ENCODE measurements at places on chromosomes 1 and 21.

DNA sequence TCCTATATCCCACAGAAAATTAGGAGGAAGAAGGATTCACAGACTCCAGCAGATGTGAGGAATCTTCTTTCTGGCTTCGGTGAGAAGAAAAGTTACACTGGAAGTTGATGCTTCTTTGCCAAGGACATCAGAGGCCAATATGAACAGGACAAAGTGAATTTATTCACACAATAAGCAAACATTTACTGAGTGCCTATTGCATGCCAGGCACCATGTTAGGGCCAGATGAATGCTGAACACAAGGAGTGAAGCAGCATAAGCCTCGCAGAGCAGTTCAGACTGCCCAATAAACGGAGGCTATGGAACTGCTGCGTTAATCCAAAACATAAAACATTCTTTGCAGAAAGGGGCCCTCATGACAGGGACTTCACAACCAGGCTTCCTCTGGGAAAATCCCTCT, 114.6 kb downstream of the LMX1A start:
- no peak for DNase-seq

GRCh38 chr1:26388791-26389445, 16.4 kb upstream of the ZNF683 start:
- no peak for DNase-seq

DNA sequence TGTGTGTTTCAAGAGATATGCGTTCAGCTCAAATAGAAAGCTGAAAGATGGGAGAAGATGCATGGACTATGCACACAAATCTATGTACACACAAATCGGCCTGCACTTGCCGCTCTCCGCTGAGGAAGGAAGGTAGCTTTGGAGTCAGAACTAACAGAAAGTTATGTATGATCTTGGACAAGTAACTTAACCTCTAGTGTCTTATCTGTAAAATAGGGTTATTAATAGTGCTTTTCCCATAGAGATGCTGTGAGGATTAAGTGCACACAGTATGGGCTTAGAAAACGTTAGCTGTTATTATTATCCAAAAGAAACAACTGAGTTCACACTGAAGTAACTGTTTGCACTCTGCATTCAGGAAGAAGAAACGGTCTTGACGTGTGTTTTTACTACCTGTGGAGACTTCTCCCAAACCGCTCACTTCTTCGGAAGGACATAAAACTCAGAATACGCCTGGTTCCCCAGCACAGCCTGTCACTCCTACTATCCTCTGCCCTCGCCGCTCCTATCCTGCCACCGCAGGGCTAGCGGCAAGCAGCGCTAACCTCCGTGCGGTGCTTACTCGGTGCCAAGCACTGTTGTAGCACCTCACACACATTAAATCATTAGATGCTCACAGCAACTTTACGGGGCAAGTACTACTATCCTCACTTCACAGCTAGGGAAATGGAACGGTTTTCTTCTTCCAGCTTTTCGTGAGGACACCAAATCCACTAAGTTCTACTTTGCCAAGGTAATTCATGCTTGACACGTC, 1.3 kb downstream of the TGFBR3 start:
- DNase-seq: no peak

GRCh38 chr1:18955131-18955440, 1.4 kb downstream of the IFFO2 start:
- DNase-seq: no peak

DNA sequence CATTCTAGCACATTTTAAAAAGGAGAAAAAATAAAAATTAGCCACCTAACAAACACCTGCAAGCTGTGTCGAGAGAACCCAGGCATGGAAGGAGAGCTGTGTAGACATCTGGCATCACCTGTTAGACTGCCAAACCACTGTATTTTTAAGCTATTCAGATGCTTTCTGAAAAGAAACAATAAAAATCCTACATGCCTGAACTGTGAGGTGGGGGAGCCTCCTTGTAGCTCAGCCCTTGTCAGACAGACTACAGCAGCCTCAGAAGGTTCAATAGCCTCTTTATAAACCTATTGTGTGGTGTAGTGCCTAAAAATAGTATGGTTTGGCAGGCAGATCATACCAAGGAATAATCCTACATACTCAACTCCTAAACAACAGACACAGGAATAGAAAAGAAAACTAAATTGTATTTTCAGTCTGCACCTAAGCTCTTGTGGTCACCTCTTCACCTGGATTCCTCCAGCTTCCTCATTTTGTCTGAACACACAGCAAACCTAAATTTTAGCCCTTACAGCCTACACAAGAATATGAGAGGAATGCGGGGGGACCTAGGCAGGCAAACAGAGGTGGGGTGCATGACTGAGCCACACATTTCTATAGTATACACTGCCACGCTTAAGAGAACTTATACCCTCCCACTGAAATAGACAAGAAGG, 67.0 kb downstream of the SIPA1L2 start:
- no peak for DNase-seq

Data from H54 (cell line).